ENCODE measurements at places on chromosomes 16 and 17. TPM values are rescaled to one million over a fixed set of nuclear protein-coding genes. Genes with fewer than 3 reads are reported as not detected.

Gene DLX3
- total RNA-seq, result not detected

Gene TUBB3
- 12.0 TPM for total RNA-seq

Gene SEZ6
- total RNA-seq, result not detected

Gene KCNH6
- total RNA-seq, result not detected

Gene PSME3IP1
- 76.5 TPM for total RNA-seq

Gene CCL17
- total RNA-seq, result not detected

Gene ARHGAP44
- total RNA-seq, result 2.4 TPM

Gene NPIPA2
- 1.2 TPM for total RNA-seq

Gene KRT27
- not detected for total RNA-seq
